CD8-positive, alpha-beta memory T cell (primary cell): ENCODE measurements at places on chromosomes 6 and 20. TPM values are rescaled to one million over a fixed set of nuclear protein-coding genes. Genes with fewer than 3 reads are reported as not detected.

The DAAM2 gene
- not detected for total RNA-seq

The OXT gene
- total RNA-seq: 0.79 TPM

The CDK19 gene
- total RNA-seq: 8.4 TPM

The FRK gene
- total RNA-seq: 0.04 TPM

The LZTS3 gene
- 0.97 TPM for total RNA-seq

GRCh38 chr6:148968771-148969602 lies 222.2 kb downstream of the UST start:
- H3K27ac ChIP-seq: no peak overlapping the region
- no peaks in the 10 kb centered on the region for H3K36me3 ChIP-seq
- no peaks in the 10 kb centered on the region for H3K4me1 ChIP-seq
- no peaks in the 10 kb centered on the region for H3K27me3 ChIP-seq
- H3K4me3 ChIP-seq: no peak overlapping the region
- no peak for DNase-seq

GRCh38 chr6:86856937-86857563 lies 80.3 kb upstream of the HTR1E start:
- H3K4me3 ChIP-seq: no peak overlapping the region
- DNase-seq: no peak
- H3K27me3 ChIP-seq: no peaks in the 10 kb centered on the region

DNA sequence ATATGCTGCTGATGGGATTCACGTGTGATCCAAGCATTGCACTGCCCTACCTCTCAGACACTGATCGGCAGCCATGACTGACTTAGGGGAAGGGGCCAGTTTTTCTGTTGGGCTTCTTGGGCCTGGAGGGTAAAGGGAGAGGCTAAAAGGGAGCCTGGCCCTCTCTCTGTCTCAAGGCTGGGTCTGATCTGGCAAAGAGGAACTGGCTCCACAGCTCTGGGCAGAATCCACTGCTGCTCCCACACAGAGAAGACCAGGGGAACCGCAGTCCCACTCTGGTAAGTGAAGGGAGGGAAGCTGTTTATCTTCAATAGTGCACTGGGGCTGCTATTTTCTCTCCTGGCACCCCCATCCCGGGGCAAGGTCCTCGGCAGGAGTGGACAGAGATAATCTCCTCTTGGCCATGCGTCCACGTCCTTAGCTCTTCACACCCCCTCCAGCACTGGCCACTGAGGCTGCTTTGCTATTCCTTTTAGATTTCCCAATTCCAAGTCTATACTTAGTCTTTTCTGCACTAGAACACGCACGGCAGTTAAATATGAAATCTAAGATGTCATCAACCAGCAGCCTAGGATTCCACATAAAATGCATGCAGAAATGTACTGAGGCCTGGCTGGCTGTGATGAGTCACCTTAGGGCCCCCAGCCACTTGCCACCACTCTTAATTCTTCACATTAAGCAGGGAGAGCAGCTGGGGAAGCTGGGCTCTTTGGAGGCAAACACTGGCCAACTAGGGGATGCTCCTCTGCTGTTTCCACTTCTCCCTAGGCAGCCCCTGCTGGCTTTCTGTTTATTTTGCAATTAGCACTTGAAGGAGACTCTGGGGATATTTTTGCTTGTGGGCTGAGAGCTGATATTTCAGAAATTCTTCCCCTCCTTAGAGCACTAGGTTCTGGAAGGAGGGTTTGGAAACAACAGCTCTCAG lies 87.8 kb upstream of the ARMC2 start:
- DNase-seq: no peak
- no peaks in the 10 kb centered on the region for H3K4me1 ChIP-seq
- no peaks in the 10 kb centered on the region for H3K27me3 ChIP-seq

DNA sequence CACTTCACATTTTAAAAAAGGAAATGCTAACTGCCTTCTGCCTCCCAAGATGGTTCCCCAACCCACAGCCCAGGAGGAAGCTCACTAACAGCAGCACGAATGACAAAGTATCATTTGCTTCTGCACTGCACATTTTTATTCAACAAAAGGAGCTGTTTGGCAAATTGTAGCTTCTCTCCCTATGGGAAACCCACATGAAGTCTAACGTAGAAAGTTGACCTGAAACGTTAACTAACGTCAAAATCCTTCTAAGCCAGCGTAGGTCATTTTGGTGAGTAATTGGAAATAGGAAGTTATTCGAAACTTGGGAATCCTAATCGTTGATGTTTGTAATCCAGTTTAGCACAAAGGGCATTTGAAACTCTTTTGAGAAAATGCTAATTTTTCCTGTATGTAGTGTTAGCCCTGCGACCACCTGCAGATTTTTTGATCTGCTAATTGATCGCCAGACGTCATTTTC lies 2.9 kb downstream of the SALL4 start:
- H3K36me3 ChIP-seq: no peaks in the 10 kb centered on the region
- H3K4me1 ChIP-seq: peaks cover 8% of the 10 kb centered on the region
- DNase-seq: no peak

DNA sequence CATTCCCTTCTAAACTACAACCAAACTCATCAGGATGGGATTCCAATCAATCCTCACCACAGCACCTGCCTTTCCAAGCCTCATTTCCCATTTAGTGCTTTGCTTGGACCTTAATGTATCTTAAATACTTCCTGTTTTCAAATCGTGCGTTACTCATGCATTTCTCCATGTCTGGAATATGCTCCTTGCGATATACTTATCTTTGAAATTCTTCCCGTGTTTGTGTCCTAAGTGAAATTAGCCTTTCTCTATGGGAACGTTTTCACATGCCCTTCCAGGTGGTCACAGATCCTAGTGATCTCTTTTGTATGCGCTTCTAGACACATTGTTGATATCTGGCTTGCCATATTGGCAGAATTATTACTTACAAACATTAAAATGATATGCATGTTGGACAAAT lies 620.6 kb upstream of the AGPAT4 start:
- no peak overlapping the region for H3K27ac ChIP-seq
- no peak for DNase-seq
- no peaks in the 10 kb centered on the region for H3K4me1 ChIP-seq
- no peaks in the 10 kb centered on the region for H3K27me3 ChIP-seq

DNA sequence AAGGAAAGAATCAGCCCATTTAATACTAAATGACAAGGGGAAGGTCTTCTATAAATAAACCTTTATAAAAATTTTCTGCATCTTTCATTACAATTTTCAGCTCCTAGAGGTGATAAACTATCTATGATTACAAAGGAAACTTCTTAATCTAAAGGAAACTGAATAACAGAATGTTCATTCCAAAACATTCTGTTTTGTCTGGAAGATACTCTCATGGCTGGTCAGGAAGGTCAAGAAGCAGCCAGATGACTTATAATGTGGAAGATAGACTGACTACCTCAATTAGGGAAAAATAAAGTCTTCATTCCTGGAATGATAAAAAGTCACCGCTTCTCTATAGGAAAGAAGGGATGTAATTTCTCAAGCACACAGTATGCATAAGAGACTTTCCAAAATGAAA lies 131.3 kb downstream of the GMDS start:
- H3K27ac ChIP-seq: no peak overlapping the region
- H3K27me3 ChIP-seq: no peaks in the 10 kb centered on the region
- H3K36me3 ChIP-seq: no peaks in the 10 kb centered on the region
- H3K4me1 ChIP-seq: peaks cover 10% of the 10 kb centered on the region

DNA sequence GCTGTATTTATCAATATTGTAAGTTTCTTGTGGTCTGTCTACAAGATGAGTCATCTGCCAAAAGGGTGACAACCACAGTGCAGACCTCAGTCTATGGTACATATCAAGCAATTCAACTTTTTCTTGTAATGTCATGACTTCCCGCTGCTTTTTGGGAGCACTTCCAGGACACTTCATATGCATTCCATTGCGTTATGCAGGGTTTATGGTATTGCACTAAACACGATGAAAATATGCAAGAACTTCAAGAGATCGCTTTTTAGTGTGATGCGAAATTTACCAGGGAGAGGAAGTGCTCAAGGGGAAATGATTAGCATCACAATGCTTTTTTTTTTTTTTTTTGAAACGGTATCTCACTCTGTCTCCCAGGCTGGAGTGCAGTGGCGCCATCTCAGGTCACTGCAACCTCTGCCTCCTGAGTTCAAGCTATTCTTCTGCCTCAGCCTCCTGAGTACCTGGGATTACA lies 166.5 kb downstream of the TFAP2A start:
- DNase-seq: no peak
- no peak overlapping the region for H3K27ac ChIP-seq
- H3K27me3 ChIP-seq: no peaks in the 10 kb centered on the region
- no peaks in the 10 kb centered on the region for H3K4me1 ChIP-seq
- H3K4me3 ChIP-seq: no peak overlapping the region
- H3K36me3 ChIP-seq: no peaks in the 10 kb centered on the region

GRCh38 chr6:21198032-21198640 lies 395.4 kb upstream of the SOX4 start:
- H3K4me3 ChIP-seq: no peak overlapping the region
- H3K4me1 ChIP-seq: no peaks in the 10 kb centered on the region
- H3K27me3 ChIP-seq: no peaks in the 10 kb centered on the region
- no peak overlapping the region for H3K27ac ChIP-seq
- H3K36me3 ChIP-seq: no peaks in the 10 kb centered on the region
